ENCODE measurements at places on chromosomes 7 and 10.

GRCh38 chr7:129150199-129150996, 5.9 kb downstream of the TSPAN33 start:
- DNase-seq = no peak

- DNase-seq = no peak
These were observed 593 bp upstream of the CUX1 start for GRCh38 chr7:101816595-101817470.

- DNase-seq = no peak
These were observed 9.0 kb upstream of the STARD3NL start for GRCh38 chr7:38168890-38169570.

DNA sequence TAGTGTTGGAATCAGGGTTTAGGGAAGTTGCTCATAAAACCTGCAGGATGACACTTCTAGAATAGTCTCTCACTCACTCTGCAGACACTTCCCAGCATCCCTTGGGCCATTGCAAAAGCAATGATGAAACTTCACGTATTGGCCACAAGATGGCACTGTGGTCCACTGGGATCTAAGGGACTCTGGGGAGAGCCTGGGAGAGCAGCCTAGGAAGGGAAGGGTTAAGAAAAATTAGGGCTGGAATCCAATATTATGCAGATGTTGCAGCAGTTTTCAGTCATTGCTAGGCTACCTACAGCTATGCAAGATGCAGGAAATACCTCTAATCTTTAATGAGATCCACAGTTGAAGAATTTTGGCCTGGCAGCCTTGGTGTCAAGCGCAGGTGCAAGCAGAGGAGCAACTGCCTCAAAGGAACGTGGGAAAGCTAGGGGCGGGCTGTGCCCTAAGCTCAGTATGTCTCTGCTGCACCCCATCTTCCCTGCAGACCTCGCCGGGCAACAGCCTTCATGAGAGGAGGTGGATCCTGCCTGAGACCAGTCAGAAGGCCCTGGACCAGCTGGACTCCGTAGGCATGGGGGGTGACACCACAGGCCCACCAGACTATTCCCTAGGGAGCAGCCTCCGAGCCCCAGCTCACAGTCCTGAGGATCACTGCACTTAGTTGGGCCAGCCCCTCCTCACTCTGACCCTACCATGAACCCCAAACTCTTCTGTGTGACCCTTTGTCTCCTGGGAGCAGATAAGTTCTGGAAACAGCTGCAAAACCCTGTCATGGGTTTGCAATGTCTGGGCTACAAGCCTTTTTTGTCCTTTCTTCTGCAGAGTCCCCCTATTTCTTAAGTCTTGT, 127.9 kb upstream of the PRSS58 start:
- peak; percentile 54 for DNase-seq

GRCh38 chr7:132080967-132081668, 495.2 kb downstream of the PLXNA4 start:
- DNase-seq = no peak

DNA sequence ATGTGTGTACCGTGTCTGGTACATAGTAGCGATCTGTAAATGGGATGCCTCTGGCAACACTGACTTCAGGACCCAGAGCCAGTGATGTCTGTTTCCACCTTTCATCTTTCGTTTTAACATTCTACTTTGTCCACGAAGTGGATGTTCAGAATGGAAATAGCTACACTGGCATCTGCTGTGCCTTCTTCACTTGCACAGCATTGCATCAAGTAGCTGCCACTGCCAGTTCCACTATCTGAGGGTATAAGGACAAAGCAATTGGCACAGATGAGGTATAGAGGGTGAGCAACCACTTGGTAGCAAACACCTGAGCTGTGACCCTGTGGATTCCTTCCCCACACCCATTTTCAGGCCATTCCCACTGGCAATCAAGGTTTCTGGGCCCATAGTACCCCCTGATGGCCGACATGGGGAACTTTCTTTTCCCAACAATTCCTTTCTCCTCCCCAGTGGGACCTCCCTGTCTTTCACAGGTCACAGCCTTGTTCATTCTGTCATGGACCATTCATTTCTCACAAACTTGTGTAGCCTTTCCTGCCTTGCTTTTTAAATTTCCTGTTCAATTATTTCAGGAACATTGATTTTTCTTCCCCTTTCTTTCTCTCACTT, 4.0 kb downstream of the ITGA8 start:
- DNase-seq = no peak

- DNase-seq = no peak
These were observed 186.5 kb upstream of the TMEM72 start for GRCh38 chr10:44724415-44725174.

DNA sequence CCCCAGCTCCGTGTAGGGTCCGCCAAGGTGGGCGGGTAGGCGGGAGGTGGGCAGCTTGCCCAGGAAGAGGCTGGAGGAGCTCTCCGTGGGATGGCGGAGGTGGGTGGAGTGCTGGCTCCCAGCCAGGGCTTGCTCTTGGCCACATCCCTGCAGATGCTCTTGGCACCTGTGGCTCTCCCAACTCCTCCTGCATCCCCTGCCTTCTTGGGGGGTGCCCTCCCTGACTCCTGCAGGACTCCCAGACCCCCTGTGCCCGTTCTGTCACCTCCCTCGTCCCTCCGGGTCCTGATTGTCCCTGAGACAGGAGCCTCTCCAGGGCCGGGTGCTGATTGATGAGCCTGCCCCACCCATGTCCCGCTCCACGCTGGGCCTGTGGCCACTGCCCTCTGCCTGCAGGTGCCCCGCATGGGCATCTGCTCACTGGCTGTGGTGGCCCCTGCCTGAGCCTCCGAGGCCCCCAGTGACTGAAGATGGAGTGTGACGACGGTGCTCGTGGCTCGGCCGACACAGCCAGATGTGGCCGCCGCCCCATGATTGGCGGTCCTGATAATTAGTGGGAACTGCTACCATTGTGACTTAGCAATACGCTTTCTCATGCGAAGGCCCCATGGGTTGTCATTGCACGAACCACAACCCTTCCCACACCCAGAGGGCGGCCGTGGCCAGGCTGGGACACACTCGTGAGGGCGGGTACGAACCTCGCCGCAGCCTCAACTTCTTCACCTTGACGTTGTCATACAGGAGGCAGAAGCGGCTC, 23.6 kb downstream of the CFAP46 start:
- no peak for DNase-seq

DNA sequence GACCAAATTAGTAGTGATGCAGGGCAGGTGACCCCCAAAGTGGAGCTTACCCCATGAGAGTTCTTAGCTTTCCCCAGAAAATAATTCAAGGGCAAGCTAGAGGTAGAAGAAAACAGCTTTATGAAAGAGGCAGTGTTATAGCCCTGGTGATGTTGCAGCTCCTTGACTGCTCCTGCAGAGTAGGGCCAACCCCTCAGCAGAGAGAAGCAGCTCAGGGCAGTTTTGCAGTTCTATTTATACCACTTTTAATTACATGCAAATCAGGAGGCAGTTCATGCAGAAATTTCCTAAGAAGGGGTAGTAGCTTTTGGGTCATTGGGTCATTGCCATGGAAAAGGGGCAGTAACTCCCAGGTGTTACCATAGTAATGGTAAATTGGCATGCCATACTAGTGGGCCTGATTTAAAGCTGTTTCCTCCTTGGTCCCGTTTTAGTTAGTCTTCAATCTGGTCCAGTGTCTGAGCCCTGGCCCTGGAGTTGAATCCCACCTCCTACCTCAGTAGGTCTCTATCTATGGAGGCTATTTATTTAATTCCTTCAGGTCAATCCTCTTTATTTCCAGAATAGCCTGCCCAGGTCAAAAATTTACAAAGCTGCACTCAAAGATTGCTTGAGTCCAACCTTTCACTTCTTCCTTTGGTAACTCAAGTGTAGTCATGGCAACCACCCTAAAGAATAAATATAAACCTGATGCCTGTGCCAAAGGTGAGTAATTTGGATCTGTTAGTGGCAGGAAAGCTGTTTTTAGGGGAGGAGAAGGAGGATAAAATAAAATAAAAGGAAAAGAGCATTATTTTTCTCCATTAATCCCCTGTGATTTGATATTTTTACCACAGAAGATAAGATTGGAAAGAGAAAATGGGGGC, 29.5 kb downstream of the PLXDC2 start:
- no peak for DNase-seq

DNA sequence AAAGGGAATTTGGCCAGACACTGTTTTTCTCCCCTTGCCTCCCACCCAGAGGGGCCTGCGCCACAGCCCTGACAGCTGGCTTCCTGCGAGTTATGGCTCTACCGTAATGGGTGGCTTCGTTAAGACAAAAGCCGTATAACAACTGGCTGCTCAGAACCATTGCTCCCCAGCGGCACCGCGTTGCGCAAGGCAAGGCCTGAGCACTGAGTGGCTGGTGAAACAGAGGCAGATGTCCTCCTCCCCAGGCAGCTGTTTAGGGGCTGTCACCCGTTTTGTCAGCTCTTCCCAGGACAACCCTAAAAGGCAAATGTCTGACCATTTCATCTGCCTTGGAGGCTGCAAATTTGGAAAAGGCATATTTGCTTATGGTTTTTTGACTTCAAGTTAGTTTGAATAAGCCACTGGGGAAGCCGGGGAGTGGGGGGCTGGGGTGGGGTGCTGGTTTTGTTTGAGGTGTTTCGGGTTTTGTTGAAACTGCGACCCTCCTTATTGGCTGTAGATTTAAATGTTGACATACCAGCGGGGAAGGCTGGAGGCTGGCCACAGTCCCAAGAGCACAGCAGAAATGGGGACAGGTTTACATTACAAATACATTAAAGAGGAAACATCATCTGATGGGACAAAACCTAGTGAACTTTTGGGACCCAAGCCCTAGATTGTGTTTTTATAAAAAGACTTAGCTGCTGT, 681 bp upstream of the SPOCK2 start:
- no peak for DNase-seq

- DNase-seq = no peak
These were observed 28.4 kb downstream of the UBE2D4 start for GRCh38 chr7:43954524-43955228.

DNA sequence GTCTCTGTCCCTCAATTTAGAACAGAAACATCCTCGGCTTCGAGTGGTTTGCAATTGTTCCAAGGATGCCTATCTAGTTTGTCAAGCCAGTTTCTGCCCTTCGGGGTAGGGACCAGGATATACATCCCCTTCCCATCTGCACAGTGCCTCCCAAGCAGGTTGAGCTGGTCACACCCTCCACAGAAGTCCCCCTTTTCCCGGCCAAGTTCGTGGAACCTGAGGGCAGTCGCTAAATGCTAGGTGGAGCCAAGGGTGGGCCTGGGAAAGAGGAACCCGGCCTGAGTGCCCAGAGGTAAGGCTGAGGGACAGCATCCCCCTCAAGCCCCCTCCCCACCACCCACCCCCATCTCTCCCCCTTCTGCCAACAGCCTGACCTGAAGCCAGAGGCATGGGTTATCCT, 62.4 kb upstream of the NANOS1 start:
- DNase-seq = no peak

GRCh38 chr10:1249142-1249920, 193.1 kb downstream of the WDR37 start:
- DNase-seq = no peak

DNA sequence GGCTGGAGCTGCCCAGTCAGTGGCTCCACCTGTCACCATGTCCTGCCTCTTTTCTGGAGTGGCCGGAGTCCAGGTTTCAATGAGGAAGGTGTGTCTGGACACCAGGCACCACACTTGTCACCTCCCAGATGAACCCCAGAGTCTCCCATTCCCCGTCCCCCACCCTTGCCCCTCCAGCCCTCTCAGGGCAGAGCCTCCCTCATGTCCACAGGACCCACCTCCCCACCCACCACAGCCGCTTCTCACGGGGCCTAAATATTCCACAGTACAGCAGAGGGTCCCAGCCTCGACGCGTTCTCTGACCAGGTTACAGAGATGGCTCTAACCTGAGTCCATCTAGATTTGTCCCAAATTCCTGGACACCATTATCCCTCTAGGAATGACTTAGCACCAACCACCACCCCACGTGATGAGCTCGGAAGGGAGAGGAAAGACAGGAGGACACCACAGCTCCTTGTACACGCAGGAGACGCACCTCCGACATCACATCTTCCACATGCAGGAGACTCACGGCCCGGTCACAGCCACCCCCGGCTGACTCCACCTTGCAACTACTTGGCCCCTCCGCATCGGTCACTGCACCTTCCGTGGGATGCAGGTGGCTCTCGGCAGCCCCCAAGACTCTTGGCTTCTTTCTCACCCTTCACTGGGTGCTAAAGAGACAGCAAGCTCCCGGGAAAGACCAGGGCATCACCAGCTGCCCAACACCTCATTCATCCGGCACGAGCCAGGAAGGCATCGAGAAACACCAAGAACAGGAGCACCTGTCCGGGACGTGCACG, 560.2 kb downstream of the DNAJB6 start:
- DNase-seq = no peak

GRCh38 chr7:25179325-25179724, 49.0 kb downstream of the NPVF start:
- DNase-seq = no peak

GRCh38 chr10:132415255-132415654, 18.3 kb downstream of the PWWP2B start:
- no peak for DNase-seq

GRCh38 chr7:108351729-108352131, 104.5 kb downstream of the NRCAM start:
- no peak for DNase-seq

DNA sequence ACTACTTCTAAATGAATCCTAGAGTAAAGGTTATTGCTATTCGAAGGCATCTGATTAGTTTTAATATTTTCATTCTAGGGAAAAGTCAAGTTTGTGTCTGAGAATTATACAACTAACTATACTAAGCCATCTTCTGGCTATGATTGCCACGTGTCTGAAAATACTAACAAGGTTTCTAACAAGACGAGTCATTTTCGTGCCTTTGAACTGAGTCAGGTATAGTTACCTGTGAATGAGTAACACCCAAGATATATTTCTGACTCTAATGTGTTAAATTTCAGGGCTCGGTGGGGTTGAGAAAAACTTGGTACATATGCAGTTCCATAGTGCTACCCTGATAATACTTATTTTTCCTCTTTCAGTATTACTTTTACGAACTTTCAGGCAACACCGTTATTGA, 35.5 kb downstream of the TASOR2 start:
- DNase-seq = no peak

Data from SW 1271 (cell line).